CD4-positive, CD25-positive, alpha-beta regulatory T cell (primary cell): ENCODE measurements at places on chromosomes 6 and 20.

- no peak overlapping the region for H3K27ac ChIP-seq
- no peak for DNase-seq
Measured at GRCh38 chr20:19683822-19684221, 74.2 kb upstream of the RIN2 start.

GRCh38 chr20:59020938-59021551 lies 1.8 kb downstream of the TUBB1 start:
- H3K36me3 ChIP-seq = peaks cover 33% of the 10 kb centered on the region
- H3K4me1 ChIP-seq = peaks cover 14% of the 10 kb centered on the region
- H3K27ac ChIP-seq = no peak overlapping the region
- no peaks in the 10 kb centered on the region for H3K27me3 ChIP-seq

DNA sequence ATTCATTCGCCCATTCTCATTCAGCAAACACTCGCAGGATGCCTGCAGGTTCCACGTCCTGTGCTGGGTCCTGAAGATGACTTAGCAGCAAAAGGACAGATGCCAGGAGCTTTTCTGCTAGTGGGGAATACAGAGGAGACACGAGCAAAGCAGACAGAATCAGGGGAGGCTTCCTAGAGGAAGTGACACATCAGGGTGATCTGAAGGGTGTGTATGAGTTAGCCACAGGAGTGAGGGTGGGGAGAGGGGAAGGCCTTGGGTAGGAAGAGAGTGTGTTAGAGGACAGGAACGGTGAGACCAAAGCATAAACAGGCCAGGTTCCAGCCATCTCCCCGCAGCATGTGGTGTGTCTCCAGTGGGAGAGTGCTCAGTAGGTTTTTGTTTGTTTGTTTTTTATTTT lies 73.4 kb upstream of the GTSF1L start:
- H3K36me3 ChIP-seq = no peaks in the 10 kb centered on the region
- DNase-seq = peak; percentile 45
- no peak overlapping the region for H3K27ac ChIP-seq
- no peaks in the 10 kb centered on the region for H3K27me3 ChIP-seq
- no peaks in the 10 kb centered on the region for H3K4me1 ChIP-seq

- no peak within 1 kb of the TSS for H3K27ac ChIP-seq
- no peaks in the 10 kb centered on the region for H3K36me3 ChIP-seq
Measured at GRCh38 chr6:131950767-131951575, at the start of gene CCN2. TSS of gene CCN2 (minus strand) at chr6:131951372. CDS start at chr6:131951172, 200 bp downstream.

- no peaks in the 10 kb centered on the region for H3K27me3 ChIP-seq
- no peaks in the 10 kb centered on the region for H3K36me3 ChIP-seq
- H3K27ac ChIP-seq = no peak overlapping the region
Measured at GRCh38 chr6:12580290-12580689, 136.3 kb upstream of the PHACTR1 start.

GRCh38 chr20:5718896-5719595 lies 31.2 kb upstream of the SHLD1 start:
- no peaks in the 10 kb centered on the region for H3K36me3 ChIP-seq
- no peaks in the 10 kb centered on the region for H3K27me3 ChIP-seq
- no peak overlapping the region for H3K4me3 ChIP-seq
- DNase-seq = no peak

DNA sequence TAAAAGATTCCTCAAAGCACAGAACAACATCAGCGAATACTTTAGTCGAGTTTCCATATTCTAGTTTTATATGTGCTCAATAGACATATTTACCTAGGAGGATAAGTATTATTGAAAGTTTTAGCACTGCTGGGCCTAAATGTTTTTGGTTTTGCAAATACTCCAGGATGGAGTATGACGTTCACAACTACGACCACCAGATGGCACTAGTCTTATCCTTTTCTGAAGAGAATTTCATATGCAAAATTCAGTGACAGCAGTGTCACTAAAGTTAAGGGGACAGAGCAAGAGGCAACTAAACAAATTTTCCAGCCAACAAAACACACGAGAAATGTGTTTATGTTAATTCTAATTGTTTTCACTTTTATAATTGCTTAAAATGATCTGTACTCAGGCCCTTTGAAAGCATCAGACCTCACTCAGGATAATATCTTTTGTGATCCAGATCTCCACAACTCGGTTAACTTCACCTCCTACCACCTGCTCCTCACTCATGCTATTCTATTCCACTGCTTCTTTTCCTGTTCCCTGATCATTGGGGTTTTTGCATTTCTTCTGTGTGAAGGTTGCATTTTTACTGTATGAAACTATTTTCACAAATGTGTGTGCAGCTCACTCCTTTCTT lies 220.8 kb downstream of the TRDN start:
- H3K27me3 ChIP-seq = no peaks in the 10 kb centered on the region
- no peaks in the 10 kb centered on the region for H3K36me3 ChIP-seq
- H3K4me1 ChIP-seq = no peaks in the 10 kb centered on the region
- H3K27ac ChIP-seq = no peak overlapping the region
- DNase-seq = no peak

- H3K27ac ChIP-seq = no peak overlapping the region
- H3K27me3 ChIP-seq = no peaks in the 10 kb centered on the region
- no peak for DNase-seq
Measured at GRCh38 chr6:92922216-92922806, 497.0 kb downstream of the EPHA7 start.

DNA sequence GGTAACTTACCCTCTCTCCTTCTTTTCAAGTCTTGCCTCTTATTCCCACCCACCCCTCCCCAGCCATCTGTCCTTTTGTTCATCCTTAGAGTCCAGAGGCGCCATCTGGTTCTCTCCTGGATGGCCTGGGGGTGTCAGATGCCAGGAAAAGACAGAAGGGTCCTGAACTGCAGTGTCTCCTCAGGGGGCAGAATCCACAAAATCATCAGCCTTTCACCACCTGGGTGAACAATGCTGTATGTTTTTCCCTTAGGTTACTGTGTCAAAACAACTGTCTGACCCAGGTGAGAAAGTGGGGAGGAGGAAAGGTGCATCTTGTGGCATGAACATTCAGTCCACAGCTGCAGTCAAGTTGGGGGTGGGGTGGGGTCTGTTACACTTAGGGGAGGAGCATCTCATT lies 47.9 kb upstream of the FYN start:
- no peaks in the 10 kb centered on the region for H3K27me3 ChIP-seq
- H3K4me1 ChIP-seq = no peaks in the 10 kb centered on the region
- no peak for DNase-seq
- no peak overlapping the region for H3K4me3 ChIP-seq

DNA sequence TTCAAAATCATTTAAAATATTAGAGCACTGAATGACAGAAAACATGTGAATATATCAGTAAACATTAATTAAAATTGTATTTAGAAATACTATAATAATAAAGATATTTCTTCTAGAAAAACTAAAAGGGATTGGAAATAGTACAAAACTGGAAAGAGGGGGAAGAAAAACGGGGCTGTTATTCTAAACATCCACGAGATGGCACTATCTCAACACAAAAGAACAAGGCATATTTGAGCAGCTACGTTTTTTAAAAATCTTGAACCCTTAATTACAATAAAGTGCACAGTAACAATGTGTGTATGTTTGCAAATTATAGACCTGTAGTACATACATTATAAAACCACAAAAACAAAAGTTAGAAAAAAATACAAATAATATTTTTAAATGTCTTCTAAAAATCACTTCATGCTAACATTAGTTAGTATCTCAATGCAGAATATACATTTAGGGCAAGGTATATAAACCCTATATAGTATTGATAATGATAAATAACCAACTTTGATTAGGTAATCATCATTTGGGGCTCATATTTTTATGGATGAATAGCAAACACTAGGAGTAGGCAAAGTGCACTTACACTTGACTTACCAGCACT lies 42.5 kb upstream of the PNISR start:
- peak; percentile 40 for DNase-seq
- H3K27me3 ChIP-seq = no peaks in the 10 kb centered on the region

GRCh38 chr6:54366667-54367327 lies 58.6 kb downstream of the TINAG start:
- no peak for DNase-seq
- H3K36me3 ChIP-seq = no peaks in the 10 kb centered on the region
- no peak overlapping the region for H3K27ac ChIP-seq

DNA sequence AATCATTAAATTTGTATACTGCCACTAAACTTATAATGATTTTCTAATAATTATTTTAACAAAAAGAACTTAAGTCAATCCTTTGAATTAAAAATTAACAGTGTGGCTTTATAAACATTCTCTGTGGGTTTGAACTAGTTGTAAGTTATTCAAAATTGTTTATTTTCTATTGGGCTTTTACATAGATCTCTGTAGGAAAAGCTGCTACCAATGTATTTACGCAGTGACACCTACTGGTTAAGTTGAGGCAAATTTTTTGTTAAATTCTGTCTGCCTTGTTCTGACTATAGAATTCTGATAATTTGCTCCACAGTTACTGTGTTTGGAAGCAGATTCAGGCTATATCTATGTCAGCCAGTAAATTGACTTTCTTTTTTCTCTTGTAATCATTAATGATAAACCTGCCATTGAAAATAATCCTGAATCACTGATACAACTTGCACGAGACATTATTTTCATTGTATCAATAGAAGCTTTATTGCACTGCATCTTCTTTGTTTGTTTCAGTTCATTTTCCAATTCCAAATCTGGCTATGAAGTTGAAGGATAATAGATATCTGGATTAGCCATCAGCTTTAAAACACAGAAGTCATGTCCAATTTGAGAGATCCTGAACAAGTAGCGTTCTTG lies 66.0 kb upstream of the UTRN start:
- H3K27ac ChIP-seq = no peak overlapping the region
- no peak overlapping the region for H3K4me3 ChIP-seq
- H3K4me1 ChIP-seq = peaks cover 21% of the 10 kb centered on the region
- H3K27me3 ChIP-seq = no peaks in the 10 kb centered on the region

DNA sequence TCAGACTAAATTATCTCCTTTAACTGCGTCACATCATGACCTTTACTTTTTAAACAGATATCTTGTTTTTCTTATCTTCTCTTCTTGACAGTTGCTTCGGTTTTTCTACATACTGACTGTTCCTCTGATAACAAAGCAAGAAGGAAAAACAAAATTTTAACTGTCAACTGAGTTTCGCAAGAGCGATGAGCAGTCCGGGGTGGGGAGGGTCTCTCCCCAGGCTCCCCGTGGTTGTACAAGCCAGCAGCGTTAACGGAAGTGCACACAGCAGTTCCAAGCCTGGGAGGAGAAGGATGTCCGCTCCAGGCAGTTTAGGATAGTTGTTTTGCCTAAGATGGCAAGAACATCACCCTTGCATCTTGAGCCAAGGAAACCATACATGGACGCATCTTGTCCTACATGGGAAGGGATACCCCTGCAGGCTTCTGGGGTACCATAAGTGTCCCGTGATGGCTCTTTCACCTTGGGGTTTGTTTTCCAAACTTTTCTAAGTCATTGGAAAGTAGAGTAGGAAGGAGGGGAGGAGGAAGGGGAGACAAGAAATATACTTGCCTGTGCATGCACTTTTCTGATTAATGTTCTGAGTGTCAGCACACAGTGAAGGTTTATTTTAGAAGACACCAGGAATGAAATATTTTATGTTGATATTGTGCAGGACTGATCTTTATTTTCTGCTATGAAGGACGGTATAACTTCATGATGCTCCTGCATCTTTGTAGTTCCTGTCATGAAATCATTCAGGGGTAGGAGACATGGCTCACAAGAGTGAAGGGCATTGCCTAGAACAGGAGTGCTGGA lies 20.8 kb downstream of the SLC24A3 start:
- H3K4me1 ChIP-seq = no peaks in the 10 kb centered on the region
- H3K27me3 ChIP-seq = no peaks in the 10 kb centered on the region
- H3K36me3 ChIP-seq = no peaks in the 10 kb centered on the region
- DNase-seq = no peak
- no peak overlapping the region for H3K4me3 ChIP-seq
- no peak overlapping the region for H3K27ac ChIP-seq

DNA sequence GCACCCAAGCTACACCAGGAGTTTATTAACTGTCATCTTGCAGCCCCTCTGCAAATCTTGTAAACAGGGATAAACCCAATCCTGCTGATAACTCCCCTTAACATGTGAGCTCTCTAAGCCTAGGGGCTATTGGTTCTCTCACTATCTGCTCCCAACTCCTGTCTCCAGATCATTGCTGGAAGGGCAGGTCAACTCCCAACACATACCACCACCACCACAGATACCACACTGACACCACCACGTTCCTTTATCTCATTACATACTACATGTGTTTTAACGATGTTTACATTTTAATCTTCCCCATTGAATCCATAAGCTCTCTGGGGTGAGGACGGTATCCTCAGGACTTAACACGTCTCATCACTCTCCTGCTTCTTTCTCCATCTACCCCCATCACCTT lies 51.8 kb downstream of the SIM1 start:
- H3K27me3 ChIP-seq = peaks cover 2% of the 10 kb centered on the region
- DNase-seq = no peak
- no peaks in the 10 kb centered on the region for H3K36me3 ChIP-seq

DNA sequence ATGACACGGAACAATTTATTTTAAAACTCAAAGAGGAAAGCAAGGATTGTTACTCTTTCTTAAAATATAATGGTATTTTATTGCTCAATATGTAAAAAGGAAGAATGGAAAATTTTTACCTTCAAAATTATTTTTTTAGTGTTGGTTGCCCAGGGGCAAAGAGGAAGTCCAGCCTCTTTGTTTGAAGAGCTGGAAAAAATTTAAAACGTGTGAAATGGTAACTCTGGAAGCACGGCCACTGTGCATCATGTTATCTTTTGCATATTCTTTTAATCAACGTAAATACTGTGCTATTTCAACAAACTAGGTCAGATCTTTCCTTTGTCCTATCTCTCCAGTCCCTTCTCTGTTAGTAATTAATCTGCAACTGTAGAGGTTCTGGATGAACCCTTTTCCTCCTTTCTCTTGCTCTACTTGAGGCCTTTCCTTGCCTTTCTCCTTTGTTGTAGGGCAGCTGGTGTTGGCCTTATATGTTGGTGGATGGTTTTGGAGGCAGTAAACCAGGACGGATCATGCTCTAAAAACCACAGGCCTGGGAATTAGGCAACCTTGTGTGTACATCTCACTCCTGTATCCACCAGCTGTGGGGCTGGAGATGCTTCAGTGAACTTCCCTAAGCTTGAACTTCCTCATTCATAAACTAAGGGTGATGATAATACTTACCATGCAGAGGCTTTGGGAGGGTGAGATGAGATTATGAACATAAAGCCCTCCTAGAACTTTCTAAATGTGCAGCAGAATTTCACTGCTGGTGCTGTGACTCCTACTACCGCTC lies 143.3 kb downstream of the PRL start:
- no peak overlapping the region for H3K4me3 ChIP-seq
- H3K27ac ChIP-seq = no peak overlapping the region
- no peaks in the 10 kb centered on the region for H3K36me3 ChIP-seq

GRCh38 chr20:831956-832355 lies 1.6 kb upstream of the FAM110A start:
- no peaks in the 10 kb centered on the region for H3K36me3 ChIP-seq
- DNase-seq = no peak

DNA sequence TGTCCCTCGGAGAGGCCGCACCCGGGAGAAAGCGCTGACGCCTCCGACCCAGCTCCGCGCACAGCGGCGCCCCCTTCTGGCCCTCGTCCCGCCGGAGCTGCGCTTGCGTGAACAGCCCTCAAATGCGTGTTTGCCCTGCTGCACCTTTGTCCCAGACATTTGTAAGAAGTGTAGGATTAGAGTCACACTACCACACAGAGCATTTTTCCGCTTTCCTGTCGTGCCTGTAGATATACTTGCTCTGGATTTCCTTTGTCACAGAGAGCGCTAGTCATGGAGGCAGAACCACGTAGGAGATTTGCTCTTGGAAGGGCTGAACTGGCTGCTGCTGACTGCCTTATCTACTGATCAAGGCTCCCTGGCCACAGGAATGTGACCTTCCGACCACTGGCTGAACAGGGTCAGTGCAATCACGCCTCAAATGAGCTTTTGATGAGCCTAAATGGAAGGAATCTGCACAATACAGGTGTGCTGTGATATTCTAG lies 62.3 kb downstream of the PAX1 start:
- no peaks in the 10 kb centered on the region for H3K36me3 ChIP-seq
- H3K27me3 ChIP-seq = no peaks in the 10 kb centered on the region
- H3K4me1 ChIP-seq = no peaks in the 10 kb centered on the region
- no peak for DNase-seq

GRCh38 chr6:4059115-4059777 lies 19.7 kb downstream of the FAM217A start:
- peaks cover 91% of the 10 kb centered on the region for H3K36me3 ChIP-seq
- peak overlapping the region; percentile 8 for H3K4me3 ChIP-seq
- H3K27me3 ChIP-seq = no peaks in the 10 kb centered on the region
